ENCODE measurements at places on chromosomes 12 and 14.

DNA sequence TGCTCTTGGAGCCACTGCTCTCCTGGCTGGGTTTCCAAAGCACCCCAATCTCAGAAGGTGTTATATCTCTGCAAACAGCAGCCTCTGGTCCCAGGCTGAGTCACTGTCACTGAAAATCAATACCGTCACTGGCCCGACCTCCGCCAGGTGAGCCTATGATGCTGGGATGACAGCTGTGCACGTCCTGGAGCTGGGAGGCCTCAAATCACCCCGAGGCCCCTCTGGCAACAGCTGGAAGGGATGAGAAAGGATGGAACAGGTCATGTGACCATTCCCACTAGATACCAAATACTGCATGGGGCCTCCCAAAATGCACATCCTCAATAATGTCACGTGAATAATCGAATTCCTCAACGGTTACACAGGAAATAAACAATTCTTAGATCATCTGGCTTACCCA lies 190.8 kb downstream of the TTC7B start:
- DNase-seq = no peak

GRCh38 chr12:69417741-69418167 lies 52.4 kb upstream of the FRS2 start:
- no peak for DNase-seq

DNA sequence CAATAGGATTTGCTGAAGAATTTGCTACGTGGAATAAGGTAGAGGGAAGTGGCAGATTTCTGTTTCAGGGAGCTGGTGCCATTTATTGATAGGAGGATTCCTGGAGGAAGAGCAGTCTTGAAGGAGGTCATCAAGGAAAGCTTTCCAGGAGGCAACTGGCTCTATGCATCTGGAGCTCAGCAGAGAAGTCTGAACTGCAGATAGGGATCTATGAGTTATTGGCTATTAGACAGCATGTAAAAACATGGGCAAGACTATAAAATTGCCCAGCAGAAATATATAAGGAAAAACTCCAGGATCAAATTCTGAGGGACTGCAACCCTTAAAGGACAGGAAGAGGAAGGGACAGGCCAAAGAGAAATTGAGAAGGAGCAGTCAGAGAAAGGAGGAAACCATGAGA lies 8.9 kb upstream of the RAP1B start:
- DNase-seq = no peak

DNA sequence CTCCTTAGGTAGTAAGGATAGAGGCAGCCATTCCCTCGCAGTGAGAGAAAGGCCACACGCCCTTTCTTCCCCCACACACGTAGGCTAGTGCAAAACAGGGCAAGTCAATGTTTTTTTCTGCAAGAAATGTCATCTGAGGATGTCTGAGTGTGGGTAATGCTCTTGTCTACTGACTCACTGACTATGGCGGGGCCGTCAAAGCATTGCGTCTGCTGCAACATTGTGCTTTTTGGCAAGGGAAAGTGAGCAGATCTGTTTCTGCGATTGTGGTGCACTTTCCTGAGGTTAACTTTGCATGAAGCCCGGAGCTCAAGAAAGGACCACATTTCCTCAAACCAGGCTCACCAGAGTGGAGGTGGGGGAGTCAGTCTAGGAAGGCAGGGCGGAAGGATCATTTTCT lies 181.6 kb upstream of the GZMB start:
- DNase-seq = no peak

- no peak for DNase-seq
Observed at GRCh38 chr12:47268501-47269454, 189.0 kb upstream of the AMIGO2 start.

DNA sequence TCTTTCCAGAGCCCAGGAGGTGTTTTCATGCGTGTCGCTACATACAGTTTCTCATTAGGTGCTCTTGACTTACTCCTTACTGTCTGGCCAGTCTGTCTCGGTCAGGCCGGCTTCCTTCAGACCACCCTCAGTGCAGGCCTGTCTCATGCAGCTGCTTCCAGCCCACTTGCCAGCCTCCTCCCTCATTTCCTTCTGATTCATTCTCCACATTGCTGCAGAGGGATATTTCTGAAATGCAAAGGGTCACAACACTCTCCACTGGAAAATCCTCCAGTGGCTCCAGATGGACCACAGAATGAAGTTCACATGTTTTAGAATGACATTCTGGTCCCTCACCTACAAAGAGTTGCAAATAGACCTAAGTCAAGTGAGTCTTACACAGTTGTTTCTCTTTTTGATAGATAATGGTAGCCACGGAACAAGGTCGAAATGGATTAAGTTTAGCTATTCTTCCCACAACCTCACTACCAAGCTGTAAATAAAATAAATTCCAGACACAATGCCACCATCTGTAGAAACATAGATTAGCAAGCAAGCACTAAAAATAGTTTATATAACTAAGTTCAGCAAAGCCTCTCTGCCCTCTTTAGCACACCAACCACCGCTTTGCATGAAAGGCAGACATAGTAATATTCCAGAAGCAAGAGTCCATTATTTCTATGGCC lies 146.9 kb downstream of the ESR2 start:
- no peak for DNase-seq

Data from fibroblast of gingiva (primary cell).